ENCODE measurements at places on chromosomes 4 and X.

DNA sequence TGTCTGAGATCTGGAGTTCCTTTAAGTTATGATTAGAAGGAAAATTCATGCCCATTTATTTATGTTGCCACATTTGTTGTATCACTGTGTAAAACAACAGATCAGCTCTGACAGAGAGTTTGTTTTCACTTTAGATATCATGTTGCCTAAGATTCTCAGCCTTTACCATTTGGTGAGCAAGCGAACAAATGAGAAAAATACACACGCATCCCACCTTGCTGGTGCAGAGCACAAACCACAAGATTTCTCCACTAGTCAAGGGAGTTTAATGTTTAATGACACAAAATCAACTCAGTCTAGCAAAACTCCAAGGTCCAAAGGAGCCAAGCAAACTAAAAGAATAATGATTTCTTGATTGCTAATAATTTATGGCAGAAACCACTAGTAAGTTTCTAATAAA is 27.7 kb downstream of the FGF5 start:
- no peak for DNase-seq

- DNase-seq, result peak; percentile 87
Measured at GRCh38 chr4:39037491-39037825, 5.2 kb upstream of the TMEM156 start.

DNA sequence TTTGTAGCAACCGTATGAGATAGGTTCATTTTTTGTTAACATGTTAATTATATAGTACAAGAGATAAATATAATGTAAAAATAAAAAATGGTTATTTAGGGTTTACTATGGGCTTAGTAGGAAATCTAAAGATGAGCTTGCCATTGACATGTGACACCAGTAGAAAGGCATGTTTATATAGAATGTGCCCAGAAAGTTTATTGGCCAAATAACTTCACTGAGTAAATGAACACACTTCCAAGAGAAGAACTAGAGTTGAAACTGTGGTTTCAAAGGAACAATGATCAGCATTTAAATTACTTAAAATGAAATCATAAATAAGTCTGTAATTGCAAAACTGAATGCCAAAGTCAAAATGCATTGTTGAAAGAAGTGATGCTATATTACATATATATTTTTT is 503.3 kb downstream of the STPG2 start:
- no peak for DNase-seq

DNA sequence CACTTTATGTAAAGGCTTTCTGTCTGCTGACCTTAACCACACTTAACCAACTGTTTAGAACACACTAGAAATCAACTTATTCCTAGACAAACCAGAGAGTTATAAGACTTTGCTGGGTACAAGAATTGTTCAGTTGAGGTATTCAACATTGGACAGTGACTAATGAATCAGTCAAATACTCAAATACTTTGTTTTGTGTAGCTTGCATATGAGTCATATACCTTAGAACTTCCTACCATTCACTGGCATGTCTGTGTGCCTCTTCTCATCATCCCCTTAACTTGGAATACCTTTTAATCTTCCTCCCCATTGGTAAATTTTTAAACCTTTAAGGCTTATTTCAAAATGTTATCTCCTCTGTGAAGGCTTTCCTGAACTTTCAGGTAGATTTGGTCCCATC is 708.8 kb upstream of the GRIA3 start:
- DNase-seq, result no peak

- DNase-seq, result no peak
Measured at GRCh38 chrX:70755850-70756249, 152.7 kb downstream of the TEX11 start.

Data from iris pigment epithelial cell (primary cell).